Suprapubic skin (tissue), 4 donors: ENCODE measurements at places on chromosomes 1 and 21.

DNA sequence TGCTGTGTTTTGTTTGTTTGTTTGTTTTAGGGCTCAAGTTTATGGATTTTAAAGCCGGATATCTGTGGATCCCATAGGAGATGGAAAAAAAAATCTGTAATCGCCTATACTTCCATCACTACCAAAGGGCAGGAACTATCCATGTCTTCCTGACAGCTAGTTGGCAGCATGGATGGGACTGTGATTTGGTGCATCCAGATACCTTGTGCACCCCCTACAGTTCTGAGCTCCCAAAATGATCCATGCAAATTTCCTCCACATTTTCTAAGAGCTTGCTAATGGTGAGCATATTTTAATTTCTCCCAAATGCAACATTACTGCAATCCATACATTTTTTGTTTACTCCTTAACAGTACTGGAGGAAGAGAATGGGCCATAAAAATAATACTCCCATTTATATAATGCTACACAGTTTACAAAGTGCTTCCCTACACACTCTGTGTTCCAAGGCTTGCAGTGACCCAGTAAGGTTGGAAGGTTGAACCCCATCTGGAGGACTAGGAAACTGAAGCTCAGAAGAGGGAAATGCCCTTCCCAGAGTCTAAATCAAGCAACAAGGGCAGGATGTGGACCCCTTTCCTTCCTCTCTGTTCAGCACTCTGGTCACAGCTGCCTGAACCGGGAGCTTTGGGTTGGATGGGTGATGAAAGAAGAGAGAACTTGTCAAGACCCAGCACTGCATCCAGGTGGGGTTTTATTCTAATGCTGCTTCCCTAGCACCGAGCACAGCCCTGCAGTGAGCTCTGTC lies 48.0 kb downstream of the CAPN8 start:
- no peak overlapping the region for H3K4me3 ChIP-seq
- no peaks in the 10 kb centered on the region for H3K27me3 ChIP-seq
- no peaks in the 10 kb centered on the region for H3K36me3 ChIP-seq
- no peaks in the 10 kb centered on the region for H3K4me1 ChIP-seq

- no peaks in the 10 kb centered on the region for H3K36me3 ChIP-seq
- no peak for DNase-seq
- no peaks in the 10 kb centered on the region for H3K4me1 ChIP-seq
- H3K4me3 ChIP-seq: no peak overlapping the region
These were observed 34.0 kb upstream of the BACE2 start for GRCh38 chr21:41133874-41134522.

GRCh38 chr1:233463333-233463732 lies 135.8 kb downstream of the MAP3K21 start:
- H3K36me3 ChIP-seq: no peaks in the 10 kb centered on the region
- no peak overlapping the region for H3K27ac ChIP-seq
- DNase-seq: no peak

- no peak overlapping the region for H3K4me3 ChIP-seq
- H3K4me1 ChIP-seq: no peaks in the 10 kb centered on the region
- no peaks in the 10 kb centered on the region for H3K36me3 ChIP-seq
- DNase-seq: no peak
- no peaks in the 10 kb centered on the region for H3K27me3 ChIP-seq
These were observed 257.5 kb downstream of the LRRC40 start for GRCh38 chr1:69947837-69948236.

DNA sequence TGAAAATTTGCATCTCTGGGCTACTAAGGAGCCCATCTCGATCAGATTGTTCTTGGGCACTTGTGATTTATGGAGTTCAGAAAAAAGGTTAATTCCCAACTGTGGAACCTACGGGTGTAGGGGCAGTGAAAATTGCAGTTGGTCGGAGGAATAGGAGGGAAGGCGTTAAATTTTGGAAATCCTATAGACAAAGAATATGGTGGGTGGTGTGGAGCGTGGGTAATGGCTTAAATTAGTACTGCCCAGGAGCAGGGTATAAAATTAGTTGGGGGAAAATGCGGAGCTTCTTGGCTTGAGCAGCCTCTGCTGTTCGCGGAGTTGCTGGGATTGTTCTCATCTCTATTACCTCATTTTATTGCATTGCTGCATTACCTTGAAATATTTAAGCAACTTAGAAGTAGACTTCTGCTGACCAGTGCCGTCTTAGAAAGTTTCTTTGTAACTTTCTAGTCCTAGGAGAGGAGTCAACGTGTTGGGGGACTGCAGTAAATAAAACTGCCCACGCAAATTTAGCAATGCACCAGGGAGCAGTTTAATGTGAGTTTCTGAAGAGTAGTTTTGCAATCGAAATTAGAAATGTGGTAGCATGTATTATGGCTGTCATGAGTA lies 514 bp downstream of the S1PR1 start:
- H3K36me3 ChIP-seq: peaks cover 10% of the 10 kb centered on the region
- H3K4me3 ChIP-seq: peak overlapping the region; percentile 75
- no peak for DNase-seq
- peaks cover 34% of the 10 kb centered on the region for H3K4me1 ChIP-seq
- H3K27ac ChIP-seq: peak overlapping the region; percentile 79

DNA sequence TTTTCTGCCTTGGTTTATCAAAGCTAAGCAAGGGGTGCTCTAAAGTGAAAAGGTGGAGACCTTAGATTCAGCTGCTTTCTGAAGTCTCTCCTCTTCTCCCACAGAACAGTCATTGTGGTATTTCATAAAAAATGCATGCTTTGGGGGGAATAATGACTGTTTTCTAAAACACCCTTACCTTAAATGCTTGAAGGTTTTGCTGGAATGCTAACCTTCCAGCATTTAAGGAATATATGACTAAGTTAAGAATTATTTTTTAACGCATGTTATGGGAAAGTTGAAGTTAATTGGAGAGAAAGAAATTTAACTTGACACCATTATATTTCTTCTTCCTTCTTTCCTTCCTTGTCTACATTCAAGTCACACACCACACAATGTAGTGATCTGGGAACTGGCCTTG lies 162.5 kb downstream of the ROR1 start:
- DNase-seq: no peak
- H3K4me3 ChIP-seq: no peak overlapping the region
- H3K27ac ChIP-seq: no peak overlapping the region
- no peaks in the 10 kb centered on the region for H3K27me3 ChIP-seq
- no peaks in the 10 kb centered on the region for H3K4me1 ChIP-seq

- H3K4me3 ChIP-seq: no peak overlapping the region
- no peaks in the 10 kb centered on the region for H3K27me3 ChIP-seq
- H3K4me1 ChIP-seq: no peaks in the 10 kb centered on the region
- H3K27ac ChIP-seq: no peak overlapping the region
These were observed 108.5 kb upstream of the KCTD3 start for GRCh38 chr1:215458562-215458961.

- DNase-seq: no peak
- peaks cover 24% of the 10 kb centered on the region for H3K4me1 ChIP-seq
- H3K4me3 ChIP-seq: no peak overlapping the region
- no peaks in the 10 kb centered on the region for H3K36me3 ChIP-seq
- H3K27me3 ChIP-seq: no peaks in the 10 kb centered on the region
- peak overlapping the region; percentile 60 for H3K27ac ChIP-seq
These were observed 36.0 kb downstream of the EBNA1BP2 start for GRCh38 chr1:43135857-43136781.

GRCh38 chr1:156493154-156493631 lies 7.4 kb downstream of the MEF2D start:
- H3K36me3 ChIP-seq: peaks cover 6% of the 10 kb centered on the region
- no peak overlapping the region for H3K27ac ChIP-seq
- DNase-seq: no peak

GRCh38 chr1:115118611-115119010 lies 29.3 kb upstream of the TSPAN2 start:
- no peak overlapping the region for H3K27ac ChIP-seq
- no peaks in the 10 kb centered on the region for H3K27me3 ChIP-seq
- no peaks in the 10 kb centered on the region for H3K4me1 ChIP-seq

DNA sequence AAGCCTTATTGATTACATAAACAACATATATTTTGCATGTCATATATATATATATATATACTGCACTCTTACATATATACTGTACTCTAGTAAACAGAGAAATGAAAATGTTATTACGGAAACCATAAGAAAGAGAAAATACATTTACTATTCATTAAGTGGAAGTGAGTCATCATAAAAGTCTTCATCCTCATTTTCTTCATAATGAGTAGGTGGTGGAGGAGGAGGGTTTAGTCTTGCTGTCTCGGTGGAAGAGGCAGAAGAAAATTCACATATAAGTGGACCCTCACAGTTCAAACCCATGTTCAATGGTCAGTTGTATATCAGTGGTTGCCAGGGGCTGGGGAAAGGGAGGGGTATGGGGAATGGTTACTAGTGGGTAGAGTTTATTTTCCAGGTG lies 8.0 kb upstream of the IFNLR1 start:
- no peak overlapping the region for H3K27ac ChIP-seq
- H3K4me1 ChIP-seq: peaks cover 23% of the 10 kb centered on the region
- no peaks in the 10 kb centered on the region for H3K27me3 ChIP-seq
- H3K36me3 ChIP-seq: no peaks in the 10 kb centered on the region
- H3K4me3 ChIP-seq: no peak overlapping the region

DNA sequence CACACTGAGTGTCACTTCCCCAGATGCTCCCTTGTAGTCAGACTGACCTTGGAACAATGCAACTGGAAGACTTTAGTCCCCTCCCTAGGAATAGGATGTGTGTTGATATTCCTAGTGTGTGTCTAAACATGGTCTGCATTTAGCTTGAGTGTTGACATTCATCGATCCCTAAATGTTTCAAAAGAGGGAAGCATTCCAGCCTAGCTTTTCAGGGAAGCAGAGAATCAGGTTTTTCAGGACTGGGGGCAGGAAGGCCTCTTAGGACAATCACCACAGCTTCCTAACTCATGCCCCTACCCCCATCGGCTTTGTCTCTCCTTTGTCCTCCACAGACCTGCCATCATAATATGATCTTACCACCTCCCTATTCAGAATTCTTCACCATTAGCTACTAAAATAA lies 43.4 kb downstream of the NMNAT2 start:
- H3K4me3 ChIP-seq: no peak overlapping the region
- no peaks in the 10 kb centered on the region for H3K27me3 ChIP-seq
- H3K36me3 ChIP-seq: no peaks in the 10 kb centered on the region
- H3K4me1 ChIP-seq: no peaks in the 10 kb centered on the region

DNA sequence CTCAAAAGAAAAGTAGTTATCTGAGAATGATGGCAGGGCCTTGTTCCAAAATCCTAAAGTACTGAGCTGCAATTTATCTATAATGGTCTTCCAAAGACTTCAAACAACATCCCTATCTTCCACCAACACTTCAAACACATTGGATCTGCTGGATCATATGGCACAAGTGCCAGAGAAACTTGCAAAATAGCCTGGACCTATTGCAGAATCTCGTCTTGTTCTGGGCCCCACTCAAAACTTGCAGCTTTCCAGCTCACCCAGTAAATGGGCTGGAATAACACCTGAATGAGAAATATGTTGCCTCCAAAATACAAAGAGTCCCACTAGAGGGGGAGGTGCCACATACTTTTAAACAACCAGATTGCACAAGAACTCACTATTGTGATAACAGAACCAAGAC lies 44.0 kb upstream of the PKN2 start:
- H3K36me3 ChIP-seq: no peaks in the 10 kb centered on the region
- H3K27ac ChIP-seq: no peak overlapping the region
- H3K4me1 ChIP-seq: no peaks in the 10 kb centered on the region

GRCh38 chr21:42097860-42098454 lies 26.8 kb downstream of the UMODL1 start:
- no peak overlapping the region for H3K4me3 ChIP-seq
- H3K27me3 ChIP-seq: no peaks in the 10 kb centered on the region
- peak overlapping the region; percentile 80 for H3K27ac ChIP-seq
- DNase-seq: no peak
- H3K36me3 ChIP-seq: no peaks in the 10 kb centered on the region

GRCh38 chr1:164671323-164671965 lies 112.5 kb downstream of the PBX1 start:
- no peak overlapping the region for H3K4me3 ChIP-seq
- H3K27me3 ChIP-seq: no peaks in the 10 kb centered on the region
- H3K36me3 ChIP-seq: no peaks in the 10 kb centered on the region
- peaks cover 18% of the 10 kb centered on the region for H3K4me1 ChIP-seq
- DNase-seq: no peak

- no peaks in the 10 kb centered on the region for H3K27me3 ChIP-seq
- no peak overlapping the region for H3K4me3 ChIP-seq
- H3K4me1 ChIP-seq: peaks cover 2% of the 10 kb centered on the region
- no peak overlapping the region for H3K27ac ChIP-seq
- H3K36me3 ChIP-seq: peaks cover 29% of the 10 kb centered on the region
These were observed 6.4 kb downstream of the INPP5B start for GRCh38 chr1:37940299-37940947.

DNA sequence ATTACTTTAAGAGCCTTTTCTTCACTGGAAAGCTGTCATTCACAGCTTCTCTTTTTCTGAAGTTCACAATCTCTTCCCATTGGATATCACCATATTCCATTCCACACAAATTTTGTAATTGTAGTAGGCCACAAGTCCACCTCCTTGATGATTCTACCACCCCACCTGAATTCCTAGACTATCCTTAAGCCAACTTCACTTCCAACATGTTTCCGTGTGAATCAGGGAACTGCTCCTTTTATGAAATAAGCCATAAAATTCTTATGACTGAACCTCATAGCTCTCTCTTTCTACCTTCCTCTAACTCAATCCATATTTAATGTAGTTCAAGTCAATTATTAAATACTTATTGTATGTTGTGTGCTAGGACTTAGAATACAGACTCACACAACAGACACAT lies 16.6 kb upstream of the ZRANB2 start:
- H3K27me3 ChIP-seq: no peaks in the 10 kb centered on the region
- no peaks in the 10 kb centered on the region for H3K4me1 ChIP-seq
- no peak overlapping the region for H3K27ac ChIP-seq
- DNase-seq: no peak
- no peak overlapping the region for H3K4me3 ChIP-seq
- no peaks in the 10 kb centered on the region for H3K36me3 ChIP-seq

DNA sequence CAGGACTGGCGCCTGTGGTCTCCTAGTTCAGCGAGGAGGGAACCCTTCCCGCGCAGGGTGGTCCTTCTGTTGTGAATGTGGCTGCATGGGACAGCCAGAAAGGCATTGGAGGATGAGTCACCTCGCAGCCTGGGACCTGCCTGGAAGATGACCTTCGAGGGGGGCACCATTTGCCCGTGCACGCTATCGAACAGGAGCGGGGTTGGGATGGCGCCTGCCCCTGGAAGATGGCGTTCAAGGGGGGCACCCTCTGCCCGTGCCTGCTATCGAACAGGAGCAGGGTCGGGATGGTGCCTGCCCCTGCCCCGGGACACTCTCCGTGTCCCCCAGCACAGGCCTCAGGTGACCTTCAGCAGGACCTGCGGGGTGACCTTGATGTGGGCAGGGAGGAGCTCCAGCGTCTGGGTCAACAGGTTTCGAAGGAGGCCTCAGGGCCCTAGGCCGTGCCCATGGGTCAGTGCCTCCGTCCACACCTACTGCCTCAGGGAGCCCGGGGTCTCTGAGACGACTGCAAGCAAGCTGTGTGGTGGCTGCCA lies 1.7 kb upstream of the ACTRT2 start:
- no peaks in the 10 kb centered on the region for H3K4me1 ChIP-seq
- H3K36me3 ChIP-seq: no peaks in the 10 kb centered on the region
- peaks cover 66% of the 10 kb centered on the region for H3K27me3 ChIP-seq
- no peak overlapping the region for H3K4me3 ChIP-seq

DNA sequence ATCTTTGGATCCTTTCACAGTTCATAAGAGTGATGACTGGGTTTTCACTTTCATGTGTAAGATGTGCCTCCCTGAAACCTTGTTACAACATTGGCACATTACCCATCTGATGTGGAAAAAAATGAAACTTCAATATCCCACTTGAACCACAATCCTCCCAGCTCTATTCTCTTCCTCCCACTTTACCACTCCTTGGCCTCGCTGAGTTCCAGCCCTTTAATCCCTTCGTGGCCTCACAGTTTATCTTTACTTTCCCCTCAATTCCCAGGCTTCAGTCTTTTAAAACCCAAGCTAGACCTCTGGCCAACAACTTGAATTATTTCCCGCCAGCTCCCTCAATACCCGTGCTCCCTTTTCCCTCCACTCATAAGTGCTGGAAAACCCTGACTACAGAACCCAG lies 25.0 kb upstream of the CTTNBP2NL start:
- H3K27me3 ChIP-seq: peaks cover 7% of the 10 kb centered on the region
- no peaks in the 10 kb centered on the region for H3K4me1 ChIP-seq
- no peak for DNase-seq
- no peak overlapping the region for H3K4me3 ChIP-seq
- no peak overlapping the region for H3K27ac ChIP-seq
